CD4-positive, alpha-beta T cell treated with Interleukin-10 for 1 hour (primary cell): ENCODE measurements at places on chromosomes 7 and 10.

DNA sequence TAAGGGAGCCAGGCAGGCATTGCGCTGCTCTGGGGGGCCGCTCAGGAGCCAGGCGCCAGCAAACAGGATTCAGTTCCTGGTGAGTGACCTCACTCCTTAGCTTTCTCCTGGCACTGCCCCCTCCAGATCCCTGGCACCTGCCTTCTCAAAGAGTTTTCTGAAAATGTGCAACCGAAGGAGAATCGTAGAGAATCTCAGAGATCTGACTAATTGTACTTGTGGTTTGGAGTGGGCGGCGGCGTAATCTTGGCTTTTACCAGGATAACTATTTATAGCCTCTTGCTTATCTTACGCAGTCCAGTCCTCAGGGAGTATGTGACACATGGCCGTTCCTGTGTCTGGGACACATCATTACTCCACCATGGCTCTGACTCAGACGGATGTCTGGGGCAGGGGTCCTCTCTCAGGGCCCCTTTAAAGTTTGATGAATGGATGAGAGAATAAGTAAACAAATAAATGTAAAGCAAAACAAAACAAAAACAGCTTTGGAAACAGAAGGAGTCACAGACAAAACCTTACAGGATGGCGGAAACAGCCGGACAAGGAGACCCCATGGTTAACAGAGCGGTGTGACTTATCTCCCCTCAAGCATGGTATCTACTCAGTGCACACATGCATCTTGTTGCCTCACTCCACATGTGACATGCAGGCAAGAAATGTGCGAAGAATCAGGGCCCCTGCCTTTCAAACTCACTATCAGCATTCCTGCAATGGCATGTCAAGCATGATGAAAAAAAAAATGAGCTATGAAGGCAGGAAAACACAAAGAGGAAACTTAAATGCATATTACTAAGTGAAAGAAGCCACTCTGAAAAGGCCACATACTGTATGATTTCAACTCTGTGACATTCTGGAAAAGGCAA lies 99.7 kb downstream of the TNS3 start:
- DNase-seq = no peak

GRCh38 chr7:78169992-78170391 lies 371.4 kb downstream of the PHTF2 start:
- DNase-seq = no peak

GRCh38 chr10:12849319-12850181 lies 152.0 kb downstream of the CCDC3 start:
- DNase-seq = no peak

DNA sequence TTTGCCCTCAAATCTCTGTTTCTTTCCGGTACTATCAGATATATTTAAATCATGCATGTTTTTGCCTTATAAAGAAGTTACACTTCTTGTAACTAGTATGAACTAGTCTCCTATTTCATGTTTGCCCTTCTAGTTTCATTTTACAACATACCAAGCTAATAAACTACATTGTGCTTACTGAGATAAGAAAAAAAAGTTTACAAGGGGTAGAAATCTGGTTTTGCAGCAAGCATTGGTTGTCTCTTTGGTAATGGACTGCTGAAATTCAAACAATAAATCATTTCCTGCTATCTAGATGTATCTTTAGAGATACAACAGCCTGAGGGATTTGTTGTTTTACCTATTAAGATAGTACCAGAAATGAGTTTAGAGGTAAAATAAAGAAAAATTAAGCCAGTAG lies 18.8 kb downstream of the PTTG1IP2 start:
- no peak for DNase-seq

DNA sequence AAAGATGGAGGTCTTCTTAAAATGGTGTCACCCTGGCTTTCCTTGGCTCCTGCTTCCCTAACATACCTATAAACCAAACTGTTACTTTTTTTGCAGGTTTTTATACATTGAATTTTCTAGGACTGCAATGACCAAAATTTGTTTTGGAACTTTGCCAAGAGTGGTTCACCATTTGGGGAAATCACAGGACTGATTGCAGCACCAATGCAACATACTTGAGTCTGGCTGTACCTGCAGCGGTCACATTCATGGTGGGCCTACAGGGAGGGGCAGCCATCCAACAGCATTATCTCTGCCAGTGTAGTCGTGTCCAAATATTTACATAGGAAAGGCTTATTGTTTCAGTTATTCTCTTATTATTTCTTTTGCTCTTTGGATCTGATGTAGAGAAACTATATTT lies 69.0 kb downstream of the HACD1 start:
- no peak for DNase-seq

DNA sequence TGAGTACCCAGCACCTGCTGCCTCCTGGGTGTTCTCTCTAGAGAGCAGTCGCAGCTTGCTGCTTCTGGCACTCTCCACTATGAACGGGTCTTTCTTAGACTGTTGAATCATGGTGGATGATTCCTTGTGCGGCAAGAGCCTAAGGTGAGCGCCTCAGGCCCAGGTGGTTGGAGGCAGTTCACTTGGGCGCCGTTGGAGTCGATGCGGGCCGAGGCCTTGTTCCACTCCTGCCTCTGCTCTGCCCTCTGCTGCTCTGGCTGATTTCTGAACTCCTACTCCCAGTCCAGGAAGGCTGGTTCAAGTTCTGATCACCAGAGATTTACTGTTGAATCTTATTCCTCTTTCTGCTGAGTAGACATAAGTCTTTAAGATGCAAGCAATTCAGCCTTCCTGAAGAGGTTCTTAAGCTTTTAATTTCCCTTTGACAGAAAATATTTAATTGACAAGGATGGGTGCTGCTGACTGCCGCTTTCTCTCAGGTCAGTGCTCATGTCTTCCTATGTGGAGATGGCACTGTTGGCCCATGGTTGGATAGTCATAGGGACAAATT lies 10.4 kb downstream of the YKT6 start:
- DNase-seq = no peak

GRCh38 chr7:155463114-155463811 lies 5.3 kb downstream of the EN2 start:
- DNase-seq = no peak

DNA sequence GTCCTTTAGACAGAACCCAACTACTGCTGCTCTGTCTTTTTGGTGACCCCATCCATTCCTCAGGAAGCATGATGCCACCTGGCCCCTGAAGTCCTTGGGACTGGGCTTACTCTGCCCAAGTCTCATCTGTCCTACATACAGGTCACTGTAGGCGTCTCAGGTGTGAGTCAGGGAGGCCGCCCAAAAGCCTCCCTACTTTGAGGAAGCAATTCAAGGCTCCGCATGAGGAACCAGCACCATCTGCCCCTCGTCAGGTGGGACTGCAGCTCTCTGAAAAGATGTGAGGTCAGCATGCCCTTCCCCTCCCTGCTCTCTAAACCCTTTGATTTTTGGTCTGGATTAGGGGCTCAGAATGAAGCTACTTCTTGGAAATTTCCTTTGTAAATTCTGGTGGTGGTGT lies 354.8 kb downstream of the CXCL12 start:
- DNase-seq = peak; percentile 26

DNA sequence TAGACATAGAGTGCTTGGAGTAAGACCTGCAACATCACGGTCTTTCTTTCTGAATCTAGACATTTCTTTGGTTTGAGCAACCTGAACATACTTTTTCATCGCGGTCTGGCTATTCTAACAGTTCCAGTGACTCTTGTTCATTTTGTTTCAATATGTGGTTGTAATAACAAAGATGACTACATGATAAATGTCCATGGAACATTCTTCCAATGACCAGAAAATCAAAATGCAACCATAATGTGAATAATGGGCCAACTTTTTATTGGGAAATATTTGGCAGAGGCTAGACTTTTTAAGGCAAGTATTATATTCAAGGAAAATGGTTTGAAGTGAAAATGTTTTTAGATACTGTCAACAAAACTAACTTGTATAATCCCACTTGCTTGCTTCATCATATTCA lies 282.5 kb downstream of the INHBA start:
- no peak for DNase-seq

DNA sequence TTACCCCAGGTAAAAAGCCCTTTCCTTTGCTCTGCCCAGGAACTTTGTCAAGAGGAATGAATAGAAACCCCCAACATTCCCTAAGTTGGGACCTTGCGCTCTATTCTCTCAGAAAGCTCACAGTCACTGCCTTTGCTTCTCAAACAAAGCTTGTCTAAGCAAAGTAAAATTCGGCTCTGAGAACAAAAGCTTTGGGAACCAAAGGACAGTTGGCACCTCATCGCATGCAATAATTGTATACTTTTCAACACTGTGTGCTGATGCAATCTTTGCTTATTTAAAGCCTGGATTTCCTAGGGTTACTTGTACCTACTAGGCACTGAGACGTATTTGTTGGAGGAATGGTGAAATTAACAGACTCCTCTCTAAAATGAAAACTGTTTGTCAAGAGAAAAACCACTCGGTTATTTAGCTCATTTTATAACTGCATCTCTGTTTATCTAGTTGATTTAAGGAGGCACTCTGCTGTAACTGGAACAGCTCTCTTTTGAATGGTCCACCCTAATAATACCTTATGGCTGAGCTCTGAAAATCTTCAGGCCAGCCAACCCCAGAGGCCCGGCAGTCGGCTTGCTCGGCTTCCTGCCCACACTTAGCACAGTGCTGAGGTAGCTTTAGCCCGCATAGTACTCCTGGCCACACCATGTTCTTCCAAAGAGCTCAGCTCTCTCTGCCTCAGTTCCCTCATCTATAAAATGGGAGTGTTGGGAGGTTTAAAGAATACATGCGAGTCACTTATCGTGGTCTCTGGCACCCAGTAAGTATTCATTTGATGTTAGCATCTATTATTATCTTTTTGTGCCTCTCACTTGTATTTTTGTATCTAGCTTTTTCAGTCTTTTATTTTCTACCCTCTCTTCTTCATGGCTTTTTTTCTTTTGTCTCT lies 80.2 kb upstream of the PRR15 start:
- no peak for DNase-seq

- no peak for DNase-seq
Observed at GRCh38 chr10:126904818-126905701, at the start of gene DOCK1. TSS of gene DOCK1 (plus strand) at chr10:126905428. CDS start at chr10:126905518, 90 bp downstream.

DNA sequence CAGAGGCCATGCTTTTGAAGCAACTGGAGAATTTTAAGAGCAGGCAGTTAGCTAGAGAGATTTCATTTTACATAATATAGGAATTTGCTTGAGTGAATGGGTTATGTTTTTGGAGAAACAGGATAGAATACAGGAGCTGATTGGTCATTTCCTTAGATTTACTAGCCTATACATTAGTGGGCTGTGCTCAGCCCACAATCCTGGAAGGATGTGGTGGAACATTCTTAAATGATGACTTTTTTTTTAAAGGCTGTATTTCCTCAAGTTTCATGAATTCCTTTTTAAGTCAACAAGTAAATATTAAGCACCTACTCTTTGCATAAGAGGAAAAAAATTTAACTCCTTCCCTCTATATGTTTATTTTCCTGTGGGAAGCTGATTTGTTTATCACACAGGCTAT lies 314.4 kb upstream of the BMPER start:
- no peak for DNase-seq

DNA sequence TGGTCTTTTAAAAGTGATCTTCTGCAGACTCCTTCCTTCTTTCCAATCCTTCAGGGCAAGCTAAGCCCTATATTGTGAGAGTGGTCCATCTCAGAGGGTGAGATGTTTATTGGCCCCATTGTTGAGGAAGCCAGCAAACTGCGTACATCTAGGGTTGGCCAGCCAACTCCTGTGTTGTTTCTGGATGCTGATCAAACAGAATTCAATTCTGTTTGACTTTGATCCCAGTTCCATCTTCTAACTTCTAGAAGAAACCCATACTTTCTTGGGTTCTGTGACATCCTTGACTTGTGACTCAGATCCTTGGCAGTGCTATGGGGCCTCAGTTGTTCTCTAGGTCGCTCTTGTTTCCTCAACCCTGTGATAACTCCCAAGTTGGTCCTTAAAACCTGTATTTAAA lies 116.2 kb downstream of the LSMEM1 start:
- DNase-seq = no peak

DNA sequence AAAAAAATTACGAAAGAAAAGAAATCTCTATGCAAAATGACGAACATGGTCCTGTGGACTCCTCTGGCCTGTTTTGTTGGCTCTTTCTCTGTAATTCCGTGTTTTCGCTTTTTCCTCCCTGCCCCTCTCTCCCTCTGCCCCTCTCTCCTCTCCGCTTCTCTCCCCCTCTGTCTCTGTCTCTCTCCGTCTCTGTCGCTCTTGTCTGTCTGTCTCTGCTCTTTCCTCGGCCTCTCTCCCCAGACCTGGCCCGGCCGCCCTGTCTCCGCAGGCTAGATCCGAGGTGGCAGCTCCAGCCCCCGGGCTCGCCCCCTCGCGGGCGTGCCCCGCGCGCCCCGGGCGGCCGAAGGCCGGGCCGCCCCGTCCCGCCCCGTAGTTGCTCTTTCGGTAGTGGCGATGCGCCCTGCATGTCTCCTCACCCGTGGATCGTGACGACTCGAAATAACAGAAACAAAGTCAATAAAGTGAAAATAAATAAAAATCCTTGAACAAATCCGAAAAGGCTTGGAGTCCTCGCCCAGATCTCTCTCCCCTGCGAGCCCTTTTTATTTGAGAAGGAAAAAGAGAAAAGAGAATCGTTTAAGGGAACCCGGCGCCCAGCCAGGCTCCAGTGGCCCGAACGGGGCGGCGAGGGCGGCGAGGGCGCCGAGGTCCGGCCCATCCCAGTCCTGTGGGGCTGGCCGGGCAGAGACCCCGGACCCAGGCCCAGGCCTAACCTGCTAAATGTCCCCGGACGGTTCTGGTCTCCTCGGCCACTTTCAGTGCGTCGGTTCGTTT lies 83.5 kb upstream of the SLF2 start:
- no peak for DNase-seq

GRCh38 chr10:30433306-30433729 lies 666 bp upstream of the MAP3K8 start:
- DNase-seq = peak; percentile 49

GRCh38 chr7:140276001-140276400 lies 99.2 kb upstream of the KDM7A start:
- DNase-seq = no peak

DNA sequence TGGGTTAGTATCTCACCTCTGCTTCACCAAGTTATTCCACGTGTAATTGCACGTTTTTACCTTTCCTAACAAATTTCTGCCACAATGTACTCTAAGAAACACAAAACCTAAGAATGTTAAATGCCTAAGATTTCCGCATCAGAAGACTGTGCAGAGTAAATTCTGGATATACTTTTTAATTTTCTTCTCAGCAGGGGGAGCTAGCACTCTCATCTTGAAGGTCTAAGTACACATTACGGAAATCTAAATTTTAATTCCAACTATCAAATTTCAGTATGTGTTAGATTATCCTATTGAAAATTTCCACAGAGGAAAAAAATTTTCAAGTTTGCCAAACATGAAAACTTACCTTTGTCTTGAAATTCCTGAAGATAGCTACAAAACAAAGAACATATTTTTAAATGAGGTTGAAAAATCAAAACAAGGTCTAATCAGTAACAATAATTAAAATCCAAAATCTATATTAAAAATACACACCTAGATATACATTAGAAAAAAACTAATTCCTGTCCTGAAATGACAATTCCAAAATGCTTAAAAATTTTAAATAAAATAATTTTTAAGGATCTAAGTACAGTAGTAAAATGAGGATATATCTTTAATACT lies 10.5 kb downstream of the SKAP2 start:
- peak; percentile 39 for DNase-seq

DNA sequence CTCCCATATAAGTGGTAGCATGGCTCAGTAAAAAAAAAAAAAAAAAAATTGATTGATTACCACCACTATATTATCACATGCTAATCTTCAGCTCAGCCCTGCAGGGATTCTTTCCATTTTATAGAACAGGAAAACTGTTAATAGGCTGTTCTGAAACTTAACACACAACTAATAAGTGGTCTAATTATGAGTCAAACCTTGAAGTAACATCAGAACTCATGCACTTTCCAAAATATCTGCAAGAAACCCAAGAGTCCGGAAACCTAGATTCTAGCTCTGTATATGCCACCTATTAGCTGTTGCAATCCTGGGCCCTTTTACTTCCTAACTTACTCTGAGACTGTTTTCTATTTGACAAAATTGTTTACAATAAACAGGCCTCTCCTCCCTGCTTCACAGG lies 23.9 kb downstream of the SEM1 start:
- DNase-seq = no peak
